ENCODE measurements at places on chromosomes 1 and 21. TPM values are rescaled to one million over a fixed set of nuclear protein-coding genes. Genes with fewer than 3 reads are reported as not detected.

Gene CCDC185
- 0.13 TPM for total RNA-seq

Gene SYNC
- total RNA-seq, result 10.3 TPM

Gene LPGAT1
- 22.7 TPM for total RNA-seq

Gene OR2M4
- not detected for total RNA-seq

Gene FALEC
- 0.39 TPM for total RNA-seq

Gene PKP1
- not detected for total RNA-seq

Gene SLC16A4
- total RNA-seq, result 26.5 TPM

Gene AGRN
- total RNA-seq, result 83.1 TPM
